Immature natural killer cell (primary cell): ENCODE measurements at places on chromosomes 12 and 14. TPM values are rescaled to one million over a fixed set of nuclear protein-coding genes. Genes with fewer than 3 reads are reported as not detected.
A peak's percentile ranks its signal among the peaks of the same experiment; 100 is the strongest.

NEMP1 gene
- polyA plus RNA-seq: 4.1 TPM

NELL2 gene
- polyA plus RNA-seq: 5.5 TPM

DNA sequence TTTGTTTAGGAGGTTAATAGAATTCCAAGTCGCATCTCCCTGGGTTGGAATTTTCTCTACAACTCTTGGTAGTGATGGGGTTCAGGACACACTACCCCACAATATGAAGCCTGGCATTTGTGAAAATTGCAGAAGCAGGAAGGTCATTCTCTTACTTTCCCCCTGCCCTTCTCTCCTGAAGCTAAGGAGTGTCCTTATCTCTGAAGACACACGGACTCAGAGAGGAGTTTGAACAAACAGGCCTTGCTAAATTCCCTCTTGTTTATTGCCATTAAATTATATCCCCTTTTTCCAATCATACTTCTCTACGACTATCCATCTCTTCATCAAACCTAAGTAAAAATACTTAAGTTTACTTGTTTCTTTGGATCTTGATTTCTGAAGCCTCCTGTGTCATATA, 443.0 kb downstream of the RAD51B start:
- H3K27me3 ChIP-seq: no peaks in the 10 kb centered on the region
- no peak for DNase-seq
- no peak overlapping the region for H3K4me3 ChIP-seq
- peaks cover 28% of the 10 kb centered on the region for H3K4me1 ChIP-seq

SLC10A1 gene
- polyA plus RNA-seq: not detected

- H3K36me3 ChIP-seq: no peaks in the 10 kb centered on the region
- no peak overlapping the region for H3K27ac ChIP-seq
- no peak for DNase-seq
- H3K27me3 ChIP-seq: no peaks in the 10 kb centered on the region
Observed at GRCh38 chr14:83473416-83474235, 1940.0 kb upstream of the SEL1L start.

- peaks cover 35% of the 10 kb centered on the region for H3K4me1 ChIP-seq
- H3K4me3 ChIP-seq: no peak overlapping the region
- H3K27ac ChIP-seq: peak overlapping the region; percentile 51
- peaks cover 6% of the 10 kb centered on the region for H3K27me3 ChIP-seq
- DNase-seq: no peak
- H3K36me3 ChIP-seq: peaks cover 15% of the 10 kb centered on the region
Observed at GRCh38 chr12:944211-944610, 5.3 kb downstream of the RAD52 start.

MGP gene
- polyA plus RNA-seq: 0.51 TPM

GRCh38 chr14:69149461-69150244, 3.3 kb downstream of the DCAF5 start:
- peaks cover 6% of the 10 kb centered on the region for H3K27me3 ChIP-seq
- peaks cover 3% of the 10 kb centered on the region for H3K36me3 ChIP-seq
- peak overlapping the region; percentile 86 for H3K4me3 ChIP-seq
- no peak for DNase-seq

GRCh38 chr14:26828741-26829140, 230.9 kb upstream of the NOVA1 start:
- no peaks in the 10 kb centered on the region for H3K27me3 ChIP-seq
- no peaks in the 10 kb centered on the region for H3K36me3 ChIP-seq
- H3K27ac ChIP-seq: no peak overlapping the region
- DNase-seq: no peak
- H3K4me3 ChIP-seq: no peak overlapping the region

- H3K36me3 ChIP-seq: no peaks in the 10 kb centered on the region
- peak; percentile 78 for DNase-seq
- H3K27me3 ChIP-seq: peaks cover 17% of the 10 kb centered on the region
- peak overlapping the region; percentile 81 for H3K4me3 ChIP-seq
- peak overlapping the region; percentile 91 for H3K27ac ChIP-seq
Observed at GRCh38 chr12:47818467-47819137, 1.1 kb downstream of the HDAC7 start.

DNA sequence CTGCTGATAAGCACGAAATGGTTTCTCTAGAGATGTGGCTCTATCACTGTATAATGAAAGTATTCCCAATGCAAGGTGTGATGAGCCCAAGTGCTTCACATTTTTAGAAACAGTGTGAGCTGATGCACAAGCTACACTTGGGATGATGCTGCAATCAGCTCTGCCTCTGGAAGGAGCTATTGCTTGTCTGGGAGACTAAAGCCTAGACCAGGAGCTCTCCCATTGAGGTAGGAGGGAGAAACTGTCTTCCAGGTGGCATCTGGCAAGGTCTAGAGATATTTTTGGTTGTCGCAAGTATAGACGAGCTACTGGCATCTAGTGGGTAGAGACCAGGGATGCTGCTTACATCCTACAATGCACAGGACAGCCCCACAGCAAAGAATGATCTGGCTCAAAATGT, 42.0 kb downstream of the HECTD4 start:
- H3K4me3 ChIP-seq: no peak overlapping the region
- no peak for DNase-seq
- H3K36me3 ChIP-seq: no peaks in the 10 kb centered on the region
- H3K27me3 ChIP-seq: no peaks in the 10 kb centered on the region
- H3K27ac ChIP-seq: no peak overlapping the region
- peaks cover 63% of the 10 kb centered on the region for H3K4me1 ChIP-seq

R3HDM2 gene
- polyA plus RNA-seq: 3.3 TPM

DNA sequence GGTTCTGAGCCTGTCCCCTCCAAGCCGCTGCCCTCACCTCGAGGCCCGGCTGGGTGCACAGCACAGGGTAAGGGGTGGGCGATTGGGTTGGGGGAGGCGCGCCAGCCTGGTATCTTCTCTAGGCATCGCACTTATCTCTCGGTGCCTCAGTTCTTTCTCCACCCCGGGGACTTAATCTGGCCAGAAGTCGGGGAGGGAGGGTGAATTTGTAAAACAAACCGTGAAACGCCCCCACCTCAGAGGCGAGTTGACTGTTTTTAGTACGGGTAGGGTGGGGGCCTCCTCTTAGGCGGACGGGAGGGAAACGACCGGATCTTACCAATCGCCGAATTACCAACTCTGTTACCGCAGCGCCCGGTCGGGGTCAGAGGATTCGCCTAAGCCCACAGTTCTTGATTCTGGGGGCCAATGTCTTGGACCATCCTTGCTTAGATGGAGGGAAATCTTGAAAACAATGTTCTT, 1.4 kb upstream of the TBX3 start:
- H3K36me3 ChIP-seq: no peaks in the 10 kb centered on the region
- peaks cover 39% of the 10 kb centered on the region for H3K27me3 ChIP-seq
- no peak for DNase-seq
- H3K4me1 ChIP-seq: peaks cover 25% of the 10 kb centered on the region

RGS6 gene
- polyA plus RNA-seq: not detected

- peak overlapping the region; percentile 80 for H3K4me3 ChIP-seq
- peaks cover 5% of the 10 kb centered on the region for H3K27me3 ChIP-seq
- no peak for DNase-seq
- peaks cover 7% of the 10 kb centered on the region for H3K4me1 ChIP-seq
Observed at GRCh38 chr14:100193417-100194357, 34.2 kb upstream of the DEGS2 start.

DNA sequence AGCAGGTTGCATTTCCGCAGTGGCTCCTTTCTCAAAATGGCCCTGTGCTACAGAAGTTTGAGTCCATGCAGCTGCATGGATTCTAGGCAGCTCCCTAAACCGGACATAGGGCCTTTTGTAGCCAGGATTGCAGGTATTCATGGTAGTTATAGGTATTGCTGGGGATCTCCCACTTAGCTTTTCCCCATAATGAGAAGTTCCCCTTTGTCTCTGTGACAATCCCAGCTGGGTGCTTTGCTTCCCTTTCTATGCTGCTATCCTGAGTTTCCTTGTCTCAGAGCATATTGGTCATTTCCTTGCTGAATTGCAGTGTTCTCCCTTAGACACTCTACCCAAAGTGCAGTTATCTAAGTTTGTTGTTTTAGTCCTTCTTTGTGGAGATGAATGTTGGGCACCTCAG, 120.9 kb upstream of the MIS18BP1 start:
- no peak overlapping the region for H3K27ac ChIP-seq
- DNase-seq: no peak
- no peak overlapping the region for H3K4me3 ChIP-seq
- H3K4me1 ChIP-seq: no peaks in the 10 kb centered on the region
- H3K36me3 ChIP-seq: no peaks in the 10 kb centered on the region
- peaks cover 2% of the 10 kb centered on the region for H3K27me3 ChIP-seq

ANKRD33 gene
- not detected for polyA plus RNA-seq

CCDC38 gene
- polyA plus RNA-seq: 0.07 TPM

DNA sequence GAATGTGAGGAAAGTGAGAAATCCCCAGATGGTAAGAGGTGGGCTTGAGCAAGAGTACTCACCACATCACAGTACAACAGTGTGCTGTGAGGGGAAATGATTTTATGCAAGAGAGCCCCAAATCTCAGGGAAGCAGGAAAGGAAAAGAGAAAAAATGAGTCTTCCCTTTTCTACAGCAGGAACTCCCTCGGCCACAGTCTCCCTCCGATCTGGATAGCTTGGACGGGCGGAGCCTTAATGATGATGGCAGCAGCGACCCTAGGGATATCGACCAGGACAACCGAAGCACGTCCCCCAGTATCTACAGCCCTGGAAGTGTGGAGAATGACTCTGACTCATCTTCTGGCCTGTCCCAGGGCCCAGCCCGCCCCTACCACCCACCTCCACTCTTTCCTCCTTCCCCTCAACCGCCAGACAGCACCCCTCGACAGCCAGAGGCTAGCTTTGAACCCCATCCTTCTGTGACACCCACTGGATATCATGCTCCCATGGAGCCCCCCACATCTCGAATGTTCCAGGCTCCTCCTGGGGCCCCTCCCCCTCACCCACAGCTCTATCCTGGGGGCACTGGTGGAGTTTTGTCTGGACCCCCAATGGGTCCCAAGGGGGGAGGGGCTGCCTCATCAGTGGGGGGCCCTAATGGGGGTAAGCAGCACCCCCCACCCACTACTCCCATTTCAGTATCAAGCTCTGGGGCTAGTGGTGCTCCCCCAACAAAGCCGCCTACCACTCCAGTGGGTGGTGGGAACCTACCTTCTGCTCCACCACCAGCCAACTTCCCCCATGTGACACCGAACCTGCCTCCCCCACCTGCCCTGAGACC, 7.8 kb downstream of the ATN1 start:
- no peaks in the 10 kb centered on the region for H3K36me3 ChIP-seq
- DNase-seq: no peak
- peaks cover 1% of the 10 kb centered on the region for H3K27me3 ChIP-seq
- peak overlapping the region; percentile 62 for H3K4me3 ChIP-seq

DNA sequence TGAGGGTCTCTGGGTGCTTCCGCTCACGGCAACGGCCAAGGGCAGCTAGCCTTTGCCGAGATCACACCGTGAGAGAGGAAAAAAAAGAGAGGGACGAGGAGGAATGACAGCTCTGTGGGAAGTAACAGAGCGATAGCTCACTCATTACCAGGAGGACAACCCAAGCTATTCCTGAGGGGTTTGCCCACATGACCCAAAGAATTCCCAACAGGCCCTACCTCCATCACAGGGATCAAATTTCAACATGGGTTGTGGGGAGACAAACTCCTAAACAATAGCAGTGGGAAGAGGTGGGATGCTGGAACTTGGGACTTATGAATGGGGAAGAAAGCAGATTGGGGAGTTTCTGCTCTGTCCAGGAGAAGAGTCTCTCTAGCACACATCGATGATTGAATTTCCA, 180.6 kb downstream of the LRRK2 start:
- no peak overlapping the region for H3K27ac ChIP-seq
- no peaks in the 10 kb centered on the region for H3K4me1 ChIP-seq
- DNase-seq: no peak
- no peaks in the 10 kb centered on the region for H3K27me3 ChIP-seq
- no peak overlapping the region for H3K4me3 ChIP-seq
- no peaks in the 10 kb centered on the region for H3K36me3 ChIP-seq

DNA sequence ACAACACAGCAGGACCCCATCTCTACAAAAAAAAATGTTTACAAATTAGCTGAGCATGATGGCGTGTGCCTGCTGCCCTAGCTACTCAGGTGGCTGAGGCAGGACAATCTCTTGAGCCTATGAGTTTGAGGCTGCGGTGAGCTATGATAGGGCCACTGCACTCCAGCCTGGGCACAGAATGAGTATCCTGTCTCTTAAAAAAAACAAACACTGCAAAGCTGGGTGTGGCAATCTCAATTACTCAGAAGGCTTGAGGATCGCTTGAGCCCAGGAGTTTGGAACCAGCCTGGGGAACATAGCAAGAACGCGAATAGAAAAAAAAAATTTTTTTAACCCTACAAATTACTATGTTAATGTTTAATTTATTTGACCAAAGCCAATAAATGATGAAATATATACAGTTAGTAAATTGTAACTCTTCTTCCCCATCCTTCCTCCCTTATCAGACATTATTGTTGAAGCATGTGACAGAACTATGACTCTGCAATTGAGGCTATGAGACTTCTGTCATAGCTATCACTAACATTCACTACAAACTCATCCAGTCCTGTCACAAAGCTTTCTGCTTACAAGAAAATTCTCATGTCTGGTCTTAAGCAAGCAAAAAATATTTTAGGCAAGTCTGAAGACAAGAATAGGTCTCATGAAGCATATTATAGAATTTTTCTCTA, 9.8 kb downstream of the BTBD7 start:
- no peak for DNase-seq
- no peak overlapping the region for H3K27ac ChIP-seq
- peaks cover 40% of the 10 kb centered on the region for H3K4me1 ChIP-seq
- no peak overlapping the region for H3K4me3 ChIP-seq
- peaks cover 4% of the 10 kb centered on the region for H3K36me3 ChIP-seq
- H3K27me3 ChIP-seq: no peaks in the 10 kb centered on the region

- no peak within 1 kb of the TSS for H3K27ac ChIP-seq
- DNase-seq: no peak
- peaks cover 8% of the 10 kb centered on the region for H3K4me1 ChIP-seq
- peak within 1 kb of the TSS; percentile 35 for H3K4me3 ChIP-seq
- peaks cover 7% of the 10 kb centered on the region for H3K27me3 ChIP-seq
Observed at GRCh38 chr14:104865081-104865630, at the start of gene CEP170B. Gene CEP170B, plus strand, starts transcription at chr14:104865268. Its CDS starts 3,183 bp downstream, at chr14:104868451.

GRCh38 chr12:23830210-23830609, 119.3 kb downstream of the SOX5 start:
- H3K4me3 ChIP-seq: no peak overlapping the region
- no peaks in the 10 kb centered on the region for H3K27me3 ChIP-seq
- H3K36me3 ChIP-seq: no peaks in the 10 kb centered on the region
- H3K4me1 ChIP-seq: no peaks in the 10 kb centered on the region
- no peak overlapping the region for H3K27ac ChIP-seq

- no peak for DNase-seq
- H3K36me3 ChIP-seq: peaks cover 5% of the 10 kb centered on the region
- peaks cover 6% of the 10 kb centered on the region for H3K27me3 ChIP-seq
- no peak overlapping the region for H3K4me3 ChIP-seq
- no peaks in the 10 kb centered on the region for H3K4me1 ChIP-seq
- no peak overlapping the region for H3K27ac ChIP-seq
Observed at GRCh38 chr12:120337730-120338129, 10.2 kb upstream of the PLA2G1B start.
